ENCODE measurements at places on chromosomes 2 and 18.

GRCh38 chr18:56302156-56302555, 336.2 kb downstream of the TXNL1 start:
- H3K4me3 ChIP-seq = no peak overlapping the region
- no peaks in the 10 kb centered on the region for H3K27me3 ChIP-seq
- no peaks in the 10 kb centered on the region for H3K4me1 ChIP-seq
- no peak overlapping the region for H3K27ac ChIP-seq

DNA sequence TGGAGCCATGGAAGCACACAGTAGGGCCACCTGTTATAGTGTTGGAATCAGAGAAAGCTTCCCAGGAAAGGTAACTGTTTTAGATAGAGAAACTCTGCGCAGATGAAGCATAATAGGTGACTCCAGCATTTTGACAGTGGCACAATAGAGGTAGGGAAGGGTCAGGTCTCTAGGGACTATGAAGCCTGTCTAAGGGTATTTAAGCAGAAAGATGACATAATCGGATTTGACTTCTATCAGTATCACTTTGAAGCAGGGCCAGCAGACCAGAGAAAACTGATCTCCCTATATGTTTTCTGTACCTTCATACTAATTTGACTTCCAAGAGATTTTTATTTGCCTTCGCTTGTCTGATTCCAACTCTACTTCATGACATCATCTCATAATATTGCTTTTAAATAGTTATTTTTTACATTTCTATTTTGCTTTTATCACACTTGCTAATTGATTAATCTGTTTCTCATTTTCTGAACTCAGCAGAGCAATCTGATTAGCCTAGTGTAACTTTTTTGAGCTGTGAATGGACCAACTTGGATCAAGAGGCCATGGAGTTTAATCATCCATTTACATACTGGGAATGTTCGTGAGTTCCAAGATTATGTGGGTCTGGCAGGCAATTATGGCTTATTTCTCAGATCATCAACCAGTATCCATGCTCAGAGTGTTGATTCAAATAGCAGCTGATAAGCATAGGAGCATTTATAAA, 8.4 kb upstream of the HIBCH start:
- H3K36me3 ChIP-seq = peaks cover 1% of the 10 kb centered on the region
- H3K4me3 ChIP-seq = no peak overlapping the region

DNA sequence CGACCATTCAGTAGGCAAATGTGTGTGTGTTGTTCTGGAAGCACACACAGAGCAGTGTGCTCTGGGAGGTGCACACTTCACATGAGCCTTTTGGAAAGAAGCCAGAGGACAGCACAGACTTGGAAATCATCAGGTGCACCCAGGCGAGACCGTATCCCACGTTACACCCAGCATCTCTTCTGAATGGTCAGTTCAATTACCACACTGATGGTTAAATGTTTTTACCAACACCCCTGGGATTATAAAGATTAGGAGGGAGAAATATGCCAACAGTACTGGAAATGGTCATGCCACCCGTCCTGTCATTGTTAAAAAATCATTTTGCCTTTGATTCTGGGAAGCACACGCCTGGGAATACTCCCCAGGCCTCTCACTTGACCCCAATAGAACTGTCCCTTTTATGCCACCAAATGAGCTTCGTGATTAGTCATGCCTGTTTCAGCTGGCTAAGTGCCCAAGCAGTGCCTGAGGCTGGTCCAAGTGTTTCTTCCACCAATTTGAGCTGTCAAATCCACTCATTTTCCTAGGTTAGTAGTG, 183.7 kb downstream of the NRP2 start:
- H3K27ac ChIP-seq = no peak overlapping the region
- H3K27me3 ChIP-seq = peaks cover 27% of the 10 kb centered on the region
- no peaks in the 10 kb centered on the region for H3K36me3 ChIP-seq
- no peak overlapping the region for H3K4me3 ChIP-seq
- H3K4me1 ChIP-seq = no peaks in the 10 kb centered on the region
- no peak for DNase-seq

DNA sequence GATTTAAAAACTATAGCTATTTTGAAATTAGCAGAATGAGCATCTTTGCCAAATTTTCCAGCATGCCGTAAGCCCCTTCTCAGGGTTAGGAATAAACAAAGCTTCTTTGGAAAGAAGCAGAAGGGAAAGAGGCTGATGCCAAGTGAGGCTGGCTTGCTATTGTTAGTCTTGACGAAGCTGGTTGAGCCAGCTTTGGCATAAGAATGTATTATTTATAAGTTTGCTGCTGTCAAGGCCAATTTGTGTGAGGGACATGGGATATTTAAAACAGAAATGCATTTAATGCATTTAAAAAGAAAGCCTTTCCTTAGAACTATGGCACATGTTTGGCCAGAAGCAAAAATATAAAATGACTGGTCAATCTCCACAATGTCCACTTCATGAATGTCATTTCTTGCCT, 52.5 kb upstream of the TTN start:
- H3K27ac ChIP-seq = no peak overlapping the region
- DNase-seq = no peak
- H3K4me3 ChIP-seq = no peak overlapping the region
- no peaks in the 10 kb centered on the region for H3K4me1 ChIP-seq
- H3K27me3 ChIP-seq = no peaks in the 10 kb centered on the region

DNA sequence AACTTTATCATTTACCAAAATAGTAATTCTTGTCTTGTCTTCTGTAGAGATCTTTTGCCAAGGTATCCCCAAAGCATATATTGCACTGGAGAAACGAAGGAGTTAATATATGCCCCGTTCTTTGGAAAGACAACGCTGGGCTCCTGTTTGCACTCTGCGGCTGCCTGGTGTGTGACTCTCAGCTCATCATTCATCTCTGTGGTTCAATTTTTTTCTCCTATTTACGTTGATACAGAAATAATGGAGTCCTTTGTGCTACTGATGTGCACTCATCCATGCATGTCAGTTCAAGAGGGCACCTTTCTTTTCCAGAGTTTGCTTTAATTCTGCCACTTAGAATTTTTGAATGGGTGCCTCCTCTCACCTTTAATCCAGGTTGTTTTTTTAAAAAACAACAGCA, 655.5 kb downstream of the DCDC2C start:
- H3K27me3 ChIP-seq = no peaks in the 10 kb centered on the region
- H3K36me3 ChIP-seq = no peaks in the 10 kb centered on the region
- no peak overlapping the region for H3K4me3 ChIP-seq
- H3K4me1 ChIP-seq = no peaks in the 10 kb centered on the region
- DNase-seq = no peak

DNA sequence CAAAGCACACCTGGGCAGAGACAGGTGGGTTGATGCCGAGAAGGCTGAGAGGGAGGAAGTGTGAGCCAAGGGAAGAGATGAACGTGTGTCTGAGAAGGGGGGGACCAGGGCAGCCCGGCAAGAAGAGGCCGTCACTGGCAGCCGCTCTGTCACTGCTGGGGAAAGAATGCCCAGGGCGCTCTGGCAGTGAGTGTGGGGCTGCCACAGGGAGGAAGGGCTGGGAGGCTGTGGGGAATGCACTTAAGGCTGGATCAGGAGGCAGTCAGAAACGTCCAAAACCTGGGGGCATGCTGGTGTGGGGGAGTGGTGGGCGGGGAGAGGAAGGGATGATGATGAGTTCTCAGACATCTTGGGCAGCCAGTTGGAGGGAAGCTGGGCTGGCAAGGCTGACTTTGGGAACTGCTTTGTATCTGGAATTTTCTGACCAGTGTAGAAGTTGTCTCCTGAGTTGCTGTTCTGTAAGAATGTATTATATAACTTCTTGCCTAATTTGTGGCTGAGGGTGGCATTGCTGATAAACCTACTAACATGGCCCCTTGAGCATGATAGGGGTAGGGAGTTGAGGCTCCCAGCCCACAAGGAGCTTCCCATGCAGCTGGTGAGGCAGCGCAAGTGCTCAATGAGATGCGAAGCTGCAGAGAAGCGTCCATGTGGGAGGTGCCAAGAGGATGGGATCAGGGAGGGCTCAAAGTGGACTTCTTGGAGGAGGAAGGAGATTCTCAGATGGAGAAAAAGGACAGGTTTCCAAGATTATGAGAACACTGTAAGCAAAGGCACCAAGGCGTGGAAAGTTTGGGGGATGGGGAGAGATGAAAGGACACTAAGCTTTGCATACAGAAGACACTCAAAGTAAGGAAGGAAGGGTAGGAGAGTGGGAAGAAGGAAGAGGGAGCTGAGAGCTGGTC, 185.1 kb upstream of the HAAO start:
- H3K36me3 ChIP-seq = peaks cover 2% of the 10 kb centered on the region
- H3K4me3 ChIP-seq = no peak overlapping the region
- no peaks in the 10 kb centered on the region for H3K27me3 ChIP-seq
- DNase-seq = no peak
- H3K27ac ChIP-seq = no peak overlapping the region
- H3K4me1 ChIP-seq = peaks cover 5% of the 10 kb centered on the region
